IPS DF 6.9 (cell line): ENCODE measurements at places on chromosomes 5 and 9.

GRCh38 chr5:65100911-65101631 lies 332.3 kb downstream of the CWC27 start:
- peak; percentile 37 for DNase-seq

DNA sequence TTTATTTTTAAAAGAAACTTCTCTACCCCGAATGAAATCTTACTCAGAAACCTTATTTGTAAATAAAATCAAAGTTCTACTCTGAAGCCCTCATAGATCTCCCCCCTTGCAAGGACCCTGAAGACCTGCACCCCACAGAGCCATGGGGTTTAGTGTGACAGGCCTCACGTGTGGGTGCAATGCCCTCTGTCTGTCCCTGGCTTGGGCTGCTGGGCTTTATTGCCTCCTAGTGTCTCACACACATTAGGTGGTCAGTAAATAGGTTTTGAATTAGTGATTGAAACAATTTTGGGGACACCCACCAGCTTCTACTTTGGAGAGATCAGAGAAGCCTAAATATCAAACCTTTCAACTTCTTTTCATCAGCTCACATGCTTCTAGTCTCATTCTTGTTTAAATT lies 403.7 kb downstream of the KDM4C start:
- DNase-seq = no peak

DNA sequence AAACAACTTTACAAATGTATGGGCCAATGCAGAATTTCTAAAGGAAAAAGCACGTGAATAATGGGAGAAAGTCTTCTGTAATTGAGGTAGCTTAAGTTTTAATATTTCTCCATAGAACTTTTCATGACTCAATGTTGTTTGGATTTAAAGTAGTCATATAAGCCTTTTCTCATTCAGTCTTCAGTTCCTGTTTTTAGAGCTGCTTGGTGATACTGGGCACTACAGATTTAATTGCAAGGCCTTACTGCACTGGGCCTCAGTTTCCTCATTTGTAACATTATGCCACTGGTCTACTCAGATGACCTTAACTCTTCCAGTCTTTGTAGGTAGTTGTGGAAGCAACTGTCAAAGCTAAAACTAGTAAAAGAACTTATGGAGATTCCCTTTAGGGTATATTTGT lies 60.4 kb downstream of the WDR41 start:
- no peak for DNase-seq

DNA sequence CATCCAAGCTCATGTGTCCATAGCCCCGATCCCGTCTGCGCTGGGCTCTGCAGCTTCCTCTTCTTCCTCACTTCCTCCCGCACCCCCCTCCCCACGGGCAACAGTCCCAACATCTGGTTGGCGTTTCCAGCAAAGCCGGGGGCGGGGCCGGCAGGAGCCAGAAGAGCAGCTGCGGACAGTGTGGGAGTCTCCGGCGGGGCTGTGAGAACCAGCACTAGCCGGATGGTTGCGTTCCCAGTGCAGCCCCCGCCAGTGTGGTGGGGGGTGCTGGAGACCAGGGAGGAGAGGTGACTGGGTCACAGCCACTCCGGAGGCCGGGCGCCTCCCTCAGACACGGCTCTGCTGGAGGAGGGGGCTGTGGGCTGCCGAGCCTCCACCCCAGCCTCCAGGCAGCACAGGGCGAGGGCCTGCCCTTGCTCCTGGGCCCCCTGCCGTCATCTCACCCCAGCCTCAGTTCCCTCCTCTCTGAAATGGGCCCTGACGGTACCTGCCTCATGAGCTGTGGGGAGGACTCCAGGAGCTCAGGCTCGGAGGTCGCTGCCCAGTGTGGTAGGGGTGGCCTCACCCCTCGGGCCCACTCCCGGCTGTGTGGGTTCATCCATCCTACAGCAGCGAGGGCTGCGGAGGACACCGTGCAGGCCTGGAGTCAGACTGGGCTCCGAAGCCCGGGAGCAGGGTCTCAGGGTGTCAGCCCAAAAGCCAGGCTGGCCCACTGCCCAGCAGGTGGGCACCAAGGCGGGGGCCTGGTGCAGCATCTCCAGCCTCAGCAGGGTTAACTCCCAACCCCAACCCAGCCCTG lies 41.5 kb upstream of the NOTCH1 start:
- DNase-seq = no peak

DNA sequence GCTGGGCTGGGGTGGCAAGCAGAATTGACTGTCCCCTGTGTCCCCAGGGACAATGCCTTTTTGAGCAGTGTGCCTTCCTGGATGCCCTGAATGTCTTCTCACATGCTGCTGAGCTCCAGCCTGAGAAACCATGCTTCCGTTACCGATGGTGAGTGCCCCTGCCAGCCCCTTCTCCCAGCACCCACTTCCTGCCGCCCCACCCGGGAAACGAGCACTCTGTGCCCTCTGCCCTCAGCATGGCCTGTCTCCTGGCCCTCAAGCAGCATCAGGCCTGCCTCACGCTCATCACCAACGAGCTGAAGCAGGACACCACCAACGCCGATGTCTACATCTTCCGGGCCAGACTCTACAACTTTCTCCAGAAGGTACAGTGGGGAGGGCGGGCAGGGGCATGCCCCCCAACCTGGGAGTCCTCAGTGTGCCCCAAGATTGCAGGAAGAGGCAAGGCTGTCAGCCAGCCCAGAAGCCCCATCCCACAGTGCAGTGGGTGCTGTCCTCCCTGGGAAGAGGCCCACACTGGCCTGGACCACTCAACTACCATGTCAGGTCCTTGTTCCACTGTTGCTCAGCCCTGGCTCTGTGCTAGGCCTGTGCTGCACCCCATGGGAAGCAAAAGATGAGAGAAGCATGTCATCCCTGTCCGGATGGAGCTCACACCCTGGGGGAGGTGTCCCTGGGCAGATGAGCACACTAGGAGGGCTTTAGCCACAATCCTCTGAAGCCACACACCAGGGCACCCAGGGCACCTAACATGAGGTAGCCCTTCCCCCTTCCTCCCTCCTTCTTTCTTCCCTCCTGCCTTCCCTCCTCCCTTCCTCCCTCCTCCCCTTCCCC lies 4.4 kb downstream of the TTC16 start:
- no peak for DNase-seq

DNA sequence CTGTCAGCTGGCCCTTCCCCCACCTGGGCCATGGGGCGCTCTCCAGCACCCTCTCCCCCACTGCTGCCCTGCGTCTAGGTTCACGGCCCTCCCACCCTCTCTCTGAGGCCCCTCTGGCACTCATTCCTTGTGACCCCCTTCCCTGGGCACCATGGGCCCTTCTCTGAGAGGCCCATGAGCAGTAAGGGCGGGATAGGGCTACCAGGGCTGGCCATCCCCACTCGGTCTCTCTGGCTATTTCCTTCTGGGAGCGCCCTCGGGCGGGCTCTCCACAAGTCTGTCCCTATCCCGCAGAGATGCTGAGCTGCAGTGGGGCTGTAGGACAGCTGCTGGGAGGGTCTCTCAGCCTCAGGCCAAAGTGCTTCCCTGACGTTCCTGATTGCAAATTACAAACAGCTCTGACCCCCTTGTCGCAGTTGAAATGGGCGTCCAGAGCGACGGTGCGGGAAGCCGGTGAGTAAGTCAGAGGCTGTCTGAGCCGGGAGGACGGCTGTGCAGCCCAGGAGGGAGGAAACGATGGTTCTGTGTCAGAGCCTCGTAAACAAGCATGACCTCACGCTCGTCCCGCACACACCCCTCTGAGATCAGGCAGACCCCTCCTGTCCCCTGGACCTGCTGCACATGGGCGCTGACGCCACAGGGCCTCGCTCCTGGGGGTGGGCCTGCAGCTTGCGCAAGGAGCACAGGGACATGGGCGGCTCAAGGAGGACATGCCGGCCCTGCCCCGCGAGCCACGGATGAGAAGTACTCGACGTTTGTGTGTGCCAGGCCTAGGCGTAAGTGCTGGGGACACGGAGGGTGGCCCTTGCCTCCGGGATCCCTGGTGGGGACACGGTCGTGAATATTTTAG lies 36.3 kb upstream of the GFPT2 start:
- DNase-seq = no peak

DNA sequence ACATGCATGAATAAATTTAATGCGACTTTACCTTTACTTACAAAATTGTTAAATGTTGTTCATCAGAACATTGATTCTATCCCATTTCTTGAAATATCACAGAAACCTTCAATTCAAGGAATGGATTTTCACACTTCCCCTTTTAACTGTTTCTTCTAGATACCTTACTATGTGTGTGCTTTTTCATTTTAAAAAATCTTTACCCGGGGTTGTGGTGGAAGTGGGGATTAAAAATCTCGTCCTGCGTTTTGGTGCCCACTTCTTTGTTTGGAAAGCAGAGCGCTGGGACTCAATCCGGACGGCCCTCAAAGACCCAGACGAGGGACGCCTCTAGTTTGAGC lies 5.8 kb upstream of the MEF2C start:
- DNase-seq = no peak

GRCh38 chr9:137986268-137987099 lies 108.9 kb downstream of the CACNA1B start:
- no peak for DNase-seq

- no peak for DNase-seq
Observed at GRCh38 chr5:148633067-148633377, 21.3 kb downstream of the HTR4 start.

GRCh38 chr5:106757672-106758071 lies 913.1 kb downstream of the EFNA5 start:
- no peak for DNase-seq

DNA sequence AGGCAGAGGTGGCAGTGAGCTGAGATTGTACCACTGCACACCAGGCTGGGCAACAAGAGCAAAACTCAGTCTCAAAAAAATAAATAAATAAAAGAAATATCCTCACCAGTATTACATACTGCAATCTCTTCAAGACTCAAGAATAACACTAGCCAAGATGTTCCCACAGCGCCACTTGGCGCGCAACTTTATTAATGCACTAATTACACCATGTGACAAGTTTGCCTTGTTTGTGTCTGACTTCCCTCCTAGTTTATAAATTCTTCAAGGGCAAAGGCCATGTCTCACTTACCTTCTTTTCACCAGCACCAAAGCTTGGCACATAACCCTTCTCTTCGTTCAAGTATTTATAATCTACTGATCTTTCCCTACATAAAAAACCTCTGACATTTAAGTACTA lies 4.8 kb downstream of the SKP1 start:
- DNase-seq = no peak

DNA sequence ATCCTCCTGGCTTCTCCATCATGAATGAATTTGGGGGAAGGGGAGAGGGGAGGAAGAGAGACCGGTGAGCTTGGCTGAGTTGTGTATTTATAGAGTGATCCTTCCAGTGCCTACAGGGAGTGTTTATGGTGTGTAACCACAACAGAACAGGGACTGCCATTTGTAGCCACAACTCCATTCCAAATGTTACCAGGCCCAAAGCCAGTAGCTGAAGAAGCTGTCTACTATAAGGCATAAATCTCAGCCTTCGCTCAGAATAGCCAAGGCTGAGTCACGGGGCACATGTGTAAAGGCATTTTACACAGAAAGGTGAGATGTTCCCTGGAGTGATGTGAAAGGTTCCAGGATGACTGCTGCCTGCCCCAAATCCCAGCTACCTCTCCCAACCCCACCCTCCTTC lies 2.5 kb downstream of the TMEM252 start:
- no peak for DNase-seq

- no peak for DNase-seq
Observed at GRCh38 chr5:89471115-89471514, 588.1 kb upstream of the MEF2C start.

DNA sequence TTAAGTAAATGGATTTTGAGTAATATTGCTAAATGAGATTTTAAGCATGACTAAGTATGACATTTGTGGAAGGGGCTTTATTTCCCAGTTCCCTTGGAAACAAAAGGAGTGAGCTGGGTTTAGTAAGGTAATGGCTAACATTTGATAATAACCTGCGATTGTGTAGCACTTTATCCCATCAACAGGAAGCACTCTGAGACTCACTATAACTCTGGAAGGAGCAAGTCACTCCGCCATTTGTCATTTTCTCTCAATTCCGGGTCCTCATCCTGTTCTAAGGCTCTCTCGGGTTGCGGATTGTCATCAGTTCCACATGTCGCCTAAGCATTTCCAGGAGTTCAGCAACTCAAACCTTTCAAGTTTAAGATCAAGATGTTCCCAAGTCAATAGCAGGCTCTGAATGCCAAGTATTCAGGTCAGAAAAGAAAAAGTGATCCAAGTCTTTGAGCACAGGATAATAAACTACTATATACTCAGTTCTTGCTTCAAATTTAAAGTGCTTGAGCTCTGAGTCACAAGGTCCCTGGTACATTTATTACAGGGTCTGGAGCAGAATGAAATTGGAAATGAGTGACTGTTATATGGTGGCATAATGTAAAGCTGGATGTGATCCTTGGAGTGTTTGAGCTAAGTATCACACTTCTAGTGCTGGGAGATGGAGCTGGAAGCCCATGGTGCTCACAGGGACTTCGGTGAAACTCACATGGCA lies 39.3 kb downstream of the CAPSL start:
- no peak for DNase-seq

DNA sequence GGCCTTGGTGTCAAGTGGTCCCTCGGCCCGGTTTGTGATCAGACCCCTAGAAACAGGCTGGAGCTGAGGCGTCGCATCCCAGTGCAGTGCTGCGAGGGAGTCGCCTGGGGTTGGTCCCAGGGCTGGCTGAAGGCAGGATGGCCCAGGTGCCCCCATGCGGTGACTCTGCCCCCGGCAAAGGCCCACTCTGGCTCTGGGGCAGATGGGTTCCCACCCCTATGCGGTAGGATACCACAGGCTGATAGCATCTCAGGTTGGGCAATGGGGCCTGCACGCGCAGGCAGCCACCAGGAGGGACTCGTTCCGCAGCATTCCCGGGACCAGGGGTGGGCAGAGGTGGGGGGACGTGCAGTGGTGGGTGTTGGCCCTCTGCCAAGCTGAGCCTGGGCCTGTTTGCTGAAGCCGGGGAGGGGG lies 86.0 kb downstream of the RXRA start:
- no peak for DNase-seq

- DNase-seq = no peak
Observed at GRCh38 chr9:90508940-90509339, 133.7 kb downstream of the DIRAS2 start.

- no peak for DNase-seq
Observed at GRCh38 chr5:68641211-68641610, 425.7 kb downstream of the PIK3R1 start.

GRCh38 chr9:114382699-114383520 lies 4.9 kb downstream of the AKNA start:
- DNase-seq = no peak

GRCh38 chr5:151158287-151158661 lies 695 bp upstream of the ANXA6 start:
- no peak for DNase-seq

DNA sequence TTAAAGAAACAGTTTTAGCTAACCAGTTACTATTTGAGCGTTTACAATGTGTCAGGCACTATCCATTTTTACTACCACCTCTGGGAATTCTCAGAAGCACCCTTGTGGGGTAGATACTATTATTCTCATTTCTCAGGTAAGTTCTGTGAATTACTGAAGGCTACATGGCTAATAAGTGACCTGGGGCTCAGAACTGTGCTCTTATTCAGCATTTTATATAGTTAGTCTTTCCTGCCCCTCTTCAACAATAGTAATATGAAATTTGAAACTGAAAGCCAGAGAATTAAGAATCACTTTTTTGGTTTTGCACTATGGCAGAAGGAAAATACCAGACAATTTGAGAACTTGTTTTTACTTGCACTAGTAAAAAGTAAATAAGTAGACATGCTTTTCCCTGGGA lies 11.8 kb downstream of the ELL2 start:
- DNase-seq = no peak
